Daoy (cell line): ENCODE measurements at places on chromosomes 6 and 20. TPM values are rescaled to one million over a fixed set of nuclear protein-coding genes. Genes with fewer than 3 reads are reported as not detected.

The ZDHHC14 gene
- 6.5 and 12.2 TPM in 2 replicates for total RNA-seq

The HLA-DQB1 gene
- total RNA-seq: 0.23 and 0.51 TPM in 2 replicates

DNA sequence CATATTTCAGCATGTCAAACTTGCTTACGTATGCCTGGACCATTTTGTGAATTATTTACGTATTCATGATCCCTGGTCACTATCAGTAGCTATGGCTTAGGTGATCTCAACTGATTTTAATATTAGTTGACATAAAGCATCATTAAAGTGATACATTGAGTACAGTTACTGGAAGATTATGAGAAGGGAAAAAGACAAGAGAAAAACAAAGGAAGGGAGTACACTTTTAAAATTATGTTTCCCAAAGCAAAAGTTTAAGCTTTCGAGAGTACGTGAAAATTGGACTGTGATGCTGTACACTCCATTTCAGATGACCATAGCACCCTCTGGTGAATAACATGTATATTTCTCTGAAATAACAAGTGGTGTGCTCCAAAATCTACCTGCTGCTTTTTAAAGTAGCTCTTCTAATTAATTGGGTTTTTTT lies 215.0 kb upstream of the HSF2 start:
- DNase-seq: no peak

DNA sequence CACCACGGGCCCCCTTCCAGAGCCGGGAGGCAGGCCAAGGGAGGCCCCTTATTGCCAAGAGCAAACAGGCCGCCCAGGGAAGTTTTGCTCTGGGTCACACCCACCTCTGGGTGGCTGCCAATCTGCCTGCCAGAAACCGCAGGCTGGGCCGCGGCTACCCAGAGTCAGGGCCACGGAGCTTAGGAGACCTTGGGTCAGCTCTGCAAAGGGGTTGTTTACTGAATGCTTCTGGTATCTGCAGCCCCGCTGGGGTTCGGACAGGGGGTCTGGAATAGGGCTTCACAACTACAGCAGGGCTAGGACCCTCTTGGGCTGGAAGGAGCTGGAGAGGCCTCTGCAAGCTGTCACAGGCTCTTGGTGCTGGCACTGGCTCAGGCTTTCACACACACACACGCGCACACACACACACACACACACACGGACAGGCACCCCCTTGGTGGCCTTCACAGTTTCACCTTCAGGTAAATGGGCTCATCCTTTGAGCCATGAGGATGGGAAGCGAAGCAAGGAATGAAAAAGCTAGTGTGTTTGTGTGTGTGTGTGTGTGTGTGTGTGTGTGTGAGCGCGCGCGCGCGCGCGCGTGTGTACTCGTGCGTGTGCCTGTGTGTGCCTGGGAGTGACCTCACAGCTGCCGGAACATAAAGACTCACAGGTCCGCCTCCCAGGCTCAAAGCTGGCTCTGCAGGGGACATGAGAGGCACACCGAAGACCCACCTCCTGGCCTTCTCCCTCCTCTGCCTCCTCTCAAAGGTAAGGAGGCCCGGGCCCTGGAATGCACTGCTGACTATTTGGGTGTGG lies at the start of gene CCN5:
TSS of gene CCN5 (plus strand) at position 669 of the 798 bp plus-strand sequence. CDS start at position 691, 22 bp downstream.
- peak; percentile 82 for DNase-seq
